ENCODE measurements at places on chromosomes 3 and 15. TPM values are rescaled to one million over a fixed set of nuclear protein-coding genes. Genes with fewer than 3 reads are reported as not detected.

CPA3 gene
- 0.71 TPM for total RNA-seq

GOLGA6L7 gene
- 4.3 TPM for total RNA-seq

MORF4L1 gene
- 413 TPM for total RNA-seq

DNA sequence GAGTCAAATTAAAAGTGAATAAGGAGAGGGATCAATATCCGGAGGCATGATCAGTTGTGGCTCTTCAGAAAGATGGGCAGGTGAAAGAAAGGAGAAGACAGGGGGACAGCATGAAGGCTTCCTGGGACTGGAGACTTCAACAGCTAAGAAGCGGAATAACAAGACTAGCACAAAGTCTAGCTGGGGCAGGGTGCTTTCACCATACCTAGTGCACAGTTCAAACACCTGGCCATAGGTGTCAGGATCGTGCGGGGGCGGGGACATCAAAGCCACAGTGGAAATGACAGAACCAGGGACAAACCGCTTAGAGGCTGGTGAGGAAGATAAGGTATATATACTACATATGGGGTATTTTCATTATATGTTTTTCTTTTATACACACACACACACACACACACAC, 66.2 kb upstream of the FOXP1 start:
- DNase-seq = no peak

DNA sequence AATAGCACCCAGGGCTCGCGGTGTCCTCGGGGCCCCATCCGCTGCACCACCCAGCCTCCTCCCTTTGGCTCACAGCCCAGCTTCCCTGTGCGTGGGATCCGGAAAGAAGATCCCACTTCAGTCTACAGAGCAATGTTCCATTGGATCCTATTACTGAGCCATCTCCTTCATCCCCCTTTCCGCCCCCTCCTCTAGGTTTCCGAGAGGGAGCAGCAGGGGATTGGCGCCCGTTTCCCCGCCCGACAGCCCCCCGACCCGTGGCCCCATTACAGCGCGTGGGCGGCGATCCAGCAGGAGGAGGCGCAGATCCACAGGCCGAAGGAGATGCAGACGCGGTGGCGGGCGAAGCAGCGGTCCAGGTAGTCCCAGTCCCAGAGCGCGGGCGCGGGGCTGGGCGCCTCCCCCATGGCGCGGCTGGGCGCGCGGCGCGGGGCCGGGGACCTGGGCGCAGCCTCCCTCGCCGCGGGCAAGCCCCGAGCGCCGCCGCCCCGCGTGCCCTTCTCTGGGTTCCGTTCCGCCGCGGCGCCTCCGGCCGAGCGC, 340 bp downstream of the TMEM44 start:
- peak; percentile 37 for DNase-seq

DNA sequence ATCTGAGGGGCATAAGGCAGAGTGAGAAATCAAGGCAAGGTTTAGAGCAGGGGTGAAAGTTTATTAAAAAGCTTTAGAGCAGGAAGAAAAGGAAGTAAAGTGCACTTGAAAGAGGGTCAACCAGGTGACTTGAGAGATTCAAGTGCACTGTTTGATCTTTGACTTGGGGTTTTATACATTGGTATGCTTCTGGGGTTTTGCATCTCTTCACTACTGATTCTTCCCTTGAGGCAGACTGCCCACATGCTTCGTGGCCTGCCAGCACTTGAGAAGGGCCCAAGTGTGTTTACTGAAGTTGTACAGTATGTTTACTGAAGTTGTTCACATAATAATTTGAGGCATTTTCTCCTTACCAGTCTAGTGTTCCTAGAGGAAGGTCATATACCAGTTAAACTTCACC, 367.0 kb upstream of the UBE2E2 start:
- DNase-seq = no peak

- DNase-seq = no peak
These were observed 521 bp downstream of the IL5RA start for GRCh38 chr3:3109407-3110298.

Data from testis (tissue), 5 donors.